ENCODE measurements at places on chromosomes 1 and 21. TPM values are rescaled to one million over a fixed set of nuclear protein-coding genes. Genes with fewer than 3 reads are reported as not detected.

- H3K4me3 ChIP-seq = no peak overlapping the region
- no peak overlapping the region for H3K27ac ChIP-seq
- no peak for DNase-seq
- no peaks in the 10 kb centered on the region for H3K4me1 ChIP-seq
- H3K36me3 ChIP-seq = no peaks in the 10 kb centered on the region
These were observed 36.5 kb downstream of the C4BPA start for GRCh38 chr1:207140536-207140935.

GRCh38 chr1:121483234-121483633 lies 298.5 kb downstream of the SRGAP2C start:
- H3K27me3 ChIP-seq = no peaks in the 10 kb centered on the region
- H3K4me3 ChIP-seq = no peak overlapping the region
- H3K36me3 ChIP-seq = peaks cover 11% of the 10 kb centered on the region
- DNase-seq = no peak
- peak overlapping the region; percentile 71 for H3K27ac ChIP-seq

TIE1 gene
- total RNA-seq = not detected

NBPF4 gene
- total RNA-seq = not detected

GRCh38 chr21:45123440-45123839 lies 49.1 kb downstream of the ADARB1 start:
- peaks cover 12% of the 10 kb centered on the region for H3K4me1 ChIP-seq
- no peak overlapping the region for H3K4me3 ChIP-seq
- H3K27me3 ChIP-seq = no peaks in the 10 kb centered on the region
- no peaks in the 10 kb centered on the region for H3K36me3 ChIP-seq

GRCh38 chr1:229862017-229862774 lies 204.8 kb upstream of the GALNT2 start:
- no peak overlapping the region for H3K4me3 ChIP-seq
- no peak overlapping the region for H3K27ac ChIP-seq
- DNase-seq = no peak
- H3K36me3 ChIP-seq = no peaks in the 10 kb centered on the region
- peaks cover 2% of the 10 kb centered on the region for H3K4me1 ChIP-seq
- H3K27me3 ChIP-seq = peaks cover 5% of the 10 kb centered on the region

L1TD1 gene
- not detected for total RNA-seq

VCAM1 gene
- total RNA-seq = not detected

DNA sequence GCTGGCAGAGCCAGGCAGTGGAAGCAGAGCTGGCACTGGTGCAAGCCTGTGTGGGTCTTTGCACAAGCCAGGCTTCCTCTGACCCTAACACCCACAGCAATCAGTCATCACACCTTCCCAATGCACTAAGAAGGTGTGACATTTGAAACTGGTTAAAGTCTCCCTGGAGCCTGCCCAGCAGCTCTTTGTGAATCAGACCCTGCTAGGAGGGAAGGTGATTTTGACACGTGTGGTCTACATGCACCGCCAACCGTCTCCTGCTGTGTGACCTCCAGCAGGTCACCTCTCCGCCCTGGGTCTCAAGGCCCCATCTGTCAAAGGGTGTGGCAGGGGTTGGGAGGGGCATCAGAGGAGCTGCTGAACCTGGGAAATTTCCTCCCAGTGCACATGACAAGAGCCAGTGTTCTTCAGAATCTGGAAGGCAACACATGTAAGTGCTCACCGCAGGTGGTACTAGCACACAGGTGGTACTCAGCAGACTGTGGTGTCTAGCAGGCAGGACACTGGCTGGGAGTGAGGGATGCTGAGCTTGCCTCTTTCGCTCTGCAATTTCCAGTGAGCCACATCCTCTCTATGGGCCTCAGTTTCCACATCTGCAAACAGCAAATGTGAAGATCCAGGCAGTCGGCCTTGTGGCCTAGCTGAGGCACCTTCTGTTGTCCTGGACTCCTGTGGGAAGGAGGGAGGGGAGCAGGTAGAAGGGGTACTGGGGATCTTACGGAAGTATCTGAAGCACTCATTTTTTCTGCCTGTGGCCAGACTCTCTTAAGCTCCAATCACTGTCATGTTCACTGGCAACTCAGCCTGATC lies 123.2 kb downstream of the DMRTB1 start:
- no peaks in the 10 kb centered on the region for H3K27me3 ChIP-seq
- H3K4me1 ChIP-seq = peaks cover 6% of the 10 kb centered on the region
- no peak for DNase-seq

CD1B gene
- not detected for total RNA-seq

DNA sequence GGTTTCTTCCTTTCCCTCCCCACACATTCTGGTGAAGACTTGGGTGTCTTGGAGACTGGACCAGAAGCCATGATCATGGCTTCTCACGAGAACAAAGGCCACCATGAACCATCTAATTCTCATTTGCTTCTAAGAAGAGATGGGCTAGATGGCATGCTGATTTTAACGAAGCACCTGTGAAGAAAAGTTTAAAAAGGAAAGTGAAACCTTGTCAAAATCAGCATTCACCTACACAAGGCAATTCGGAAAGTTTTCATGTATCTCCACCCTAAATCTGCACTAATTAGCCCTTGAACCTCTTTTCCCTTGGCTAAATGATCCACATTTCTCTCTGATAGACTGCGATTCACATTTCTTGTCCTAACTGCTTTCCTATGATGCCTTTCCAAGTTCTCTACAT lies 114.3 kb upstream of the RAVER2 start:
- H3K4me1 ChIP-seq = peaks cover 12% of the 10 kb centered on the region
- no peak overlapping the region for H3K27ac ChIP-seq
- peaks cover 3% of the 10 kb centered on the region for H3K27me3 ChIP-seq
- no peak for DNase-seq
- no peaks in the 10 kb centered on the region for H3K36me3 ChIP-seq

DNA sequence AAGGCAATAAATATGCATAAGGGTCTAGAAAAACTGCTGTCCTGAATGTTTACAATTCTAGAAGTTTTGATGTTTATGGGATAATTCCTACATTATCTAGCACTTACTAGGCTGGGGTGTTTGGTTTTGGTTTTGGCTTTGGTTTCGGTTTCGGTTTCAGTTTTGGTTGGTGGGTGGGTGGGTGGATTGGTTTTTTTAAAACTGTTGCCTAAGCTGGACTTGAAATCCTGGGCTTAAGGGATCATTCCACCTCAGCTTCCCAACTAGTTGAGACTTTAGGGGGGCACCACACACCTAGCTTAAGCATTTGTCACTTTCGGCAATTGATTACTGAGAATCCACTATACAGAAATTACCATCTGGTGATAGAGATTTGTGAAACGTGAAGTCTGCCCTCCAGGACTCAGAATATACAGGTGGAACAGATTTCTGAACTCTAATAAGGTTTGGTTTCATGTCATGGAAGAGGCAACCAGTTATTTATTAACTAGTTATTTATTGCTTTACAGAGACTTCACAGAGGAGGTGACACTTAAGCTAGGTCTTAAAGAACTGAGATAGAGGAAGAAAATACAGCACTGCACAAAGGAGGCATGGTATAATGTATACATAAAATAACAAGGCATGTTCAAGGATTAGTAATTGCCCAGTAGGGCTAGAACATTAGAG lies 69.6 kb downstream of the PIK3R3 start:
- H3K27ac ChIP-seq = no peak overlapping the region
- H3K4me3 ChIP-seq = no peak overlapping the region
- H3K36me3 ChIP-seq = no peaks in the 10 kb centered on the region
- H3K4me1 ChIP-seq = peaks cover 16% of the 10 kb centered on the region
- peak; percentile 73 for DNase-seq
- no peaks in the 10 kb centered on the region for H3K27me3 ChIP-seq

DNA sequence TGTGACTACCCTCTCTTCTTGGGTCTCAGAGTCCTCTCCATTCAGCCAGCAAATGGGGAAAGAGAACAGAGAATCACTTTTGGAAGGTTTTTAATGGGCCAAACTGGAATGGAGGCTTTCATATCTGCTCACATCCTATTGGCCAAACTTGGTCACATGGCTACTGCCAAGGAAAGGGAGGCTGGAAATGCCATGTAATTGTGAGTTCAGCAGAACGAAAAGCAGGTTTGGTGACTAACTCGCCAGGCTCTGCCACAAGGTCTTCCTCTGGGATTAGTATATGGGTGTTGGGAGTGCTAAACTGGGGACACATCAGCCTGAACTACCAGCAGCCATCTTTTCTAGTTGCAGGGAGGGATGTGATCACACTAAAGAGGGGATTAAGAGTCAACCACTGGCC lies 19.2 kb downstream of the RD3 start:
- no peaks in the 10 kb centered on the region for H3K27me3 ChIP-seq
- no peak for DNase-seq
- no peak overlapping the region for H3K4me3 ChIP-seq
- no peaks in the 10 kb centered on the region for H3K36me3 ChIP-seq

All from activated CD4-positive, alpha-beta memory T cell treated with anti-CD3 and anti-CD28 coated beads for 36 hours (primary cell).